ENCODE measurements at places on chromosomes 1 and 21.

GRCh38 chr1:121525355-121525754 lies 340.6 kb downstream of the SRGAP2C start:
- no peak for DNase-seq

DNA sequence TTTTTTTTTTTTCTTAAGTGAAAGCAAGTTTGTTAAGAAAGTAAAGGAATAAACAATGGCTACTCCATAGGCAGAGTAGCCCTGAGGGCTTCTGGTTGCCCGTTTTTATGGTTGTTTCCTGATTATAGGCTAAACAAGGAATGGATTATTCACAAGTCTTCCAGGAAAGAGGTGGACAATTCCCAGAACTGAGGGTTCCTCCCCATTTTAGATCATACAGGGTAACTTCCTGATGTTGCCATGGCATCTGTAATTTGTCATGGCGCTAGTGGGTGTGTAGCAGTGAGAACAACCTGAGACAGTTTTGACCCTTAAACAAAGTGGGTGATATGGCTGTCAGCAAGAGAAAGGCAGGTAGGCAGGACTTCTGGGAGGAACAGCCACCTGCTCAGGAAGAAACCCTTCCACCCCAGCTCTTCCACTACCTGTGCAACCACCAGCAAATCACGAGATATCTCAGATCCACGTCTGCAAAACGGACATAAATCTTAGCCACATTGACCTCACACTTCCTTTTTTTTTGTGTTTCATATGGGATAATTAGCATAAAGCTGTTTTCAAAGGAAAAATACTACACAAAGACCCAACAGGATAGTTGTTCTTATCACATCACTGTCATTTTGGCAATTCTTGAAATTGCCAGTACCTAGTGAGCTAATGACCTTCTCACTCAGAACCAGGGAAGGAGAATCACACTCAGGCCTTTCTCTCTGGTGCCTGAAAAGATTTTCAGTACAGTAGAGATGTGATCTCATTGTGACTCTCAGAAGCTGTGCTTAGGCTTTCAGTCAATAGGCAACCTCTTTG lies 34.8 kb upstream of the DUSP10 start:
- DNase-seq, result no peak

- DNase-seq, result no peak
Measured at GRCh38 chr1:112060261-112060660, 70.8 kb upstream of the KCND3 start.

DNA sequence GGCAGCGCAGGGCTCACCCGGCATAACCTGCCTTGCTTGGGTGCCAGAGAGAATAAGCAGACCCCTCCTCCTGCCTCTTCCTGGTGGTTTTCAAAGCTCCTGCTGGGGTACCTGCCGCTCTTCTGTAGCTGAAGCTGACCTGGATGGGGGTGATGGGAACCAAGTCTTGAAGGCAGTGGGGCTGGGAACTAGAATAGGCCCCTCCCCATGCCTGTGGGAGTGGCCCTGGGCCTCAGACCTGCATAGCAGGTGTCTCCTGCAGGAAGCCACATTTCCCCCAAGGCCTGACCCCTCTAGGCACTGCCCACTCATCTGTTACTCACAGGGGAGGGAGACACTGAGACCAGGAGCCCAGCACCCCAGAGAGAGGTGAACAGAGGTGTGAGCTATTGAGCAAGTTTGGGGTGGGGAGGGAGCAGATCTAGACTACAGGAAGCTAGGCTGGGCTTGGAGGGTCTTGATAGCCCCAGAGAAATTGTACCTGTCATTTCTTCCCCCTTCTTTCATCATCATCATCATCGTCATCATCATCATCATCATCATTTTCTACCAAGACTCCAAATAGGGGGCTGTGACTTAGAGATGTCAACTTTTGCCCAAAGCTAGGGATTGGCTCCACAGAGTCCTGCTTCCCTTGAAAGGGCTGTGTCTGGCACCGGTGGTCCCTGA lies 10.1 kb downstream of the PADI1 start:
- no peak for DNase-seq

DNA sequence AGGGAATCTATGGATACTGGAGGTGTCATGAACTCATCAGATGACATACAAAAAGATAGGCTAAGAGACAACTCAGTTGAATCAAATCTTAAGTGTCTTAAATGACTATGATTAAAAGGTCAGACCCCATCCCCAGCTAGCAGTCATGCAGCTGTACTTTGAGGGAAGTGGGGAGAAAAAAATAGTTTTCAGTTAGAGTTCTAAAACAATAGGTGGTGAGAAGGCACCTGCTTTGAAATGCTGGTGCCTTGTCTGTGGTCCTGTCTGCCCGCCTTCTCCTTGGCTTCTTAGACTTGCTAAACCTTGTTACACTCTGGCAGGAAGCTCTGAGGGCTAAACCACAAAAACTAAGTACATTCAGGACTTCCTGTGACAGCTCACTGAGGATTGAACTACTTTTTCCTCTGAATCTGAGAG lies 15.3 kb downstream of the CD2 start:
- no peak for DNase-seq

Measured in activated T-cell treated with anti-CD3 and anti-CD28 coated beads for 4 hours (primary cell).